ENCODE measurements at places on chromosomes 7 and 10. TPM values are rescaled to one million over a fixed set of nuclear protein-coding genes. Genes with fewer than 3 reads are reported as not detected.

DNA sequence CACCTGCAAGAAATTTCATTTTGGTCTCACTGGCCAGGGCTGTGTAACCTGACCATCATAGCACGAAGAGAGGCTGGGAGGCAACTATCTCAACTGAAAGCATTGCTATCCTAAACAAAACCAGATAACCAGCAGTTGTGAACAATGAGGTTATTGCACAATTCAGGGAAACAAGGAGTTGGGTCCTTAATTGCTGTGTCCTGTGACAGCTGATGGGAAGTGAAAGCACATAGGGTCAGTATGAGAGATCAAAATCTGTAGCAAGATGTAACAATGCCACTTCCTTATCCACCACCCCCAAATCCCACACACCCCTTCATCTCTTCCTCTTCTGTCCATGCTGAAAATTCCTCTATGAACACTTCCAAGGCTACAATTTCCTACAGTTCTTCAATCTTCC lies 80.2 kb downstream of the HTR7 start:
- DNase-seq = no peak

DNA sequence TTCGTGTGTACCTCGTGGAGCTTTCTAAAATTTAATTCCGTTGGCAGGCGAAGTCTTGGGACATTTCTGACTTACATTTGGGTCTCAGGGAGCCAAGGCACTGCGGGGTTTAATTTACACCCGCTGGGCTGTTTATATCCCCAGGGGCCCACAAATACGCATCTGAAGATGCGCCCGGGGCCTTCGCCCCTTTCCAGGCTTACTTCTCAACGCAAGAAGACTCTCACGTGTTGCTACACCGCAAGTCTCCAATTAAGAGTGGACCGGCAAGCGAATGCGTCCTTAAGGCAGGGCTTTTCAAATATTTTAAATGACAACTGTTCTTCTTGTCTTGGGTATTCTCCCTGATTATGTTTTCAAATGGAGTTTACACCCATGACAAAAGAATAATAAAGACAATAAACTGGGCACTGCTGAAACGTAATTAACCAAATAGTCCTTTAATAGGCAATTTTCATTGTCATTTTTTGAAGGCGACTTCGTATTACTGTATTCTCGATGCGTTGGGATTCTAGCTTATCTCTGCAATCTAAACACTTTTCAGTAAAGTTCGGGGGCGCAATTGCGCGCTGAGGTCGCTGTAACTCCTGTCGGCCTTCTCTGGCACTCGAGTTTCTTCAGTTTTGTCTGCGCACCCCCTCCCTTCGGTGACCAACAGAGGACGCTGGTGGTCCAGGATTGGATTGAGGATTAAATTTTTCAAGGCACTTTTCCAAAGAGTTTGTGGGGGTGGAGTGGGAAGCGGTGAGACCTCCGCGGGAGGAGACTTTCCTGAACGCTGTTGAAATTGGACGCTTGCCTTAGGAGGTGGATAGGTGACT lies 837 bp upstream of the IGFBP3 start:
- peak; percentile 77 for DNase-seq

STAG3 gene
- total RNA-seq = 11.0 TPM

GRCh38 chr7:68816491-68816890 lies 781.8 kb upstream of the AUTS2 start:
- DNase-seq = no peak

- no peak for DNase-seq
Measured at GRCh38 chr7:81231301-81231838, 312.5 kb upstream of the SEMA3C start.

DNA sequence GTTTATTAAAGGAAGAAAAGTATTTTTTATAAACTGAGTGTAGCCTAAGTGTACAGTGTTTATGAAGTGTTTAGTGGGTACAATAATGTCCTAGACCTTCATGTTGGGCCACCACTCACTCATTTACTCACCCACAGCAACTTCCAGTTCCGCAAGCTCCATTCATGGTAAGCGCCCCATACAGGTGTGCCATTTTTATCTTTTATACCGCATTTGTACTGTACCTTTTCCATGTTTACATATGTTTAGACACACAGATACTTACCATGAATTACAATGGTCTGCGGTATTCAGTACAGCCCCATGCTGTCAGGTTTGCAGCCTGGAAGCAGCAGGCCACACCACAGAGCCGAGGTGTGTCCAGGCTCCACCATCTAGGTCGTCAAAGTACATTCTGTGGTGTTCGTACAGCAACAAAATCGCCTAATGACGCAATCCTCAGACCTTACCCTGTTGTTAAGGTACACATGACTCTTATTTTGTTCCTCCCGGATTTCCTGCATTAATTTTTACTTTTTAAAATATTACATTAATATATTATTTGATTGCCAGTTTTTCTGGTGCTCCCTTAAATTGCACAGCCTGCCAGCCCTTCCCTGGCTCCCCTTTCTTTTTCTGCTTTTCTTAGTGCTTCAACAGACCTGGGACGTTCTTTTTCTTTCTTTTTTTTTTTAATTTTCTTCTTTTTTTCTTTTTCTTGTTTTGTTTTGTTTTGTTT lies 881 bp upstream of the SSBP1 start:
- no peak for DNase-seq

- DNase-seq = peak; percentile 15
Measured at GRCh38 chr7:45700556-45700955, 126.4 kb downstream of the ADCY1 start.
